ENCODE measurements at places on chromosomes 5 and 9.
A peak's percentile ranks its signal among the peaks of the same experiment; 100 is the strongest.

DNA sequence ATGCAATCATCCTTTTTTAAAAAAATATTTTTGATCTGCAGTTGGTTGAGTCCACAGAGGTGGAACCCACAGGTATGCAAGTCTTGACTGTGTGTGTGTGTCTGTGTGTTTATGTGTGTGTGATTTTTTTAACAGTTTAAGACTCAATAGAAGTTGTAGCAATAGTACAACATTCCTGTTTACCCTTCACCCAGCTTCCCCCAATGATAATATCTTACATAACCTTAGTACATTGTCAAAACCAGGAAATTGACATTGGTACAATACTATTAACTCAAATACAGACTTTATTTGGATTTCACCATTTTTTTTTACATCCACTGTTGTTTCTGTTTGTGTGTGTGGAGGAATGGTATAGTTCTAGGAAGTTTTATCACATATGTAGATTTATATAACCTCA is 81.8 kb downstream of the SV2C start:
- no peak for DNase-seq

- no peak for DNase-seq
These were observed 88.1 kb downstream of the SH3TC2 start for GRCh38 chr5:148974642-148975327.

DNA sequence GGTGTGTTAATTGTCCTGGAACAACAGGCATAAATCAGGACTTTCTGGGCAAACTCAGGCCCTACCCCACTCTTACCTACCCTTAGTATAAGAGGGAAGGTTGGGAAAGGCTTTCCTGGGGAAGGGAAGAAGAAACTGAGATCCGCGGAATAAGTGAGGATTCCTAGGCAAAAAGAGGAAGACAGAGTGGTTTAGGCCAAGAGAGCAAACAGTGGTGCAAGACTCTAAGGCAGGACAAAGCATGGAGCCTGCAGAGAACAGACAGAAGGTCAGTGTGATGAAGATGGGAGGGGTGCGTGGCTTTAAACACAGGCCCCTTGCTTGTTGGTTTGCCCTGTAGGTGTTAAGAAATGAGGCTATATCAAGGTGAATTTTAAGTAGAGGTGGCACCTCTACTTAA is 69.4 kb downstream of the TMC1 start:
- DNase-seq = no peak

DNA sequence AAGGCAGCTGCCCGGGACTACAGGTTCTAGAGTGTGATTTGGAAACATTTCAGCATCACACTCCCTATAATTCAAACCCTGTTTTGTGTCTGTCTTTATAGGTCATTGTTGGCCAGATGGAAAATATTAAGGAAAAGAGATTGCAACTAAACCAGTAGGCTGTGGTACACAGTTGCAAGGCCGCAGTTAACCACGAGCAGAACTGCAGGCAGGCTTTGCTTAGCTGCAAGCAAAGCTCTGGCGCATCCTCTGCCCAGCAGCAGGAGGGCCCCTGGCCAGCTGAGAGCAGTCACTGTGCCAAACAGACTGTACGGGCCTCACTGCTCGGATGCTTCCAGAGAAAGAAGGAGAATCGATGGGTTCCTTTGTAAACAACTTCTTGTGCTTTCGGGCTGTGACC is 204.5 kb downstream of the DENND1A start:
- DNase-seq = no peak

GRCh38 chr5:141478321-141478945 is 2.7 kb downstream of the PCDHGC3 start:
- no peak for DNase-seq

- no peak for DNase-seq
These were observed 27.3 kb upstream of the TGFBI start for GRCh38 chr5:136001466-136001981.

DNA sequence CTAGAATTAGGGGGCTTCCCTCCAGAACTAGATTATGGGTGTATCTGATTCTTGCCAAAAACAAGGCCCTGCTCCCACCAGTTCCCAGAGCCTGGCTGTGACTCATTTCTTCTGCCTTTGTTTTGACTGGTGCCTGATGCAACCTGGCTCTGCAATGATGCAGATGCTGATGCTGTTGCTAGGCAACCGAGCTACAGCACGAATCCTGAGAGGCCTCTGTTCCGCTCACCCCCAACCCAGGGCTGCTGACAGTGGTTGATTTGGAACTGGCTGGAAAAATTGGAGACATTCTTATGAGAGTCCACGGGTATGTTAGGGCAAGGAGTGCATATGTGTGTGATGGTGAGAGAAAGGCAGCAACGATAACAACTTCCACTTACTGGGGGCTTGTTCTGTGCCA is 100.3 kb downstream of the NSG2 start:
- DNase-seq = no peak

- no peak for DNase-seq
These were observed 53.6 kb downstream of the HMHB1 start for GRCh38 chr5:143865426-143866025.

DNA sequence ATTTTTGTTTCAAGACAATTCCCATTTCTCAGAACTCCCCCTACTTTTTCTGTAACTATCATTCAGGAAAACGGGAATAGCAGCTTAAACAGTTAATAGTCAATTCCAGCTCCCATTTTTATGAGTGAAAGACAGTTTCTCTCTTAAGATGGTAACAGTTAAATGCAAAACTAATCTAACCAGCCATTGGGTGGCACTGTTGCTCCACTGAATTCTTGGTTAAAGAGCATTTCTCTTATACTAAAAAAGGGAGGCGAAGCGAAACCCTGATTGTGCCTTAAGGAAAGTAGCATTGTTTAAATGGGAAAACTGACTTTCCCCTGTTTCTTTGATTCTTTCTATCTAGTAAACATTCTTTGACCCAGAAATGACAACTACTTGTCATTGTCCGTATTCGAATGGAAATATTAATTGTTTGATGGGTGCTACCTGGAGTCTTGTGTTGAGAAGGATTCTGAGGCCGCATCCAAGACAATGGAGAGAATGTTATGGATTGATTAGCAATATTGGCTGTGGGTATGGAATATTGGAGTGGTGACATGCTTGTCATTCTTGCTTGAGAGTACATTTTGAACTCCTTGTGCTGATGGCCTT is 507.8 kb downstream of the MAT2B start:
- DNase-seq = peak; percentile 0

DNA sequence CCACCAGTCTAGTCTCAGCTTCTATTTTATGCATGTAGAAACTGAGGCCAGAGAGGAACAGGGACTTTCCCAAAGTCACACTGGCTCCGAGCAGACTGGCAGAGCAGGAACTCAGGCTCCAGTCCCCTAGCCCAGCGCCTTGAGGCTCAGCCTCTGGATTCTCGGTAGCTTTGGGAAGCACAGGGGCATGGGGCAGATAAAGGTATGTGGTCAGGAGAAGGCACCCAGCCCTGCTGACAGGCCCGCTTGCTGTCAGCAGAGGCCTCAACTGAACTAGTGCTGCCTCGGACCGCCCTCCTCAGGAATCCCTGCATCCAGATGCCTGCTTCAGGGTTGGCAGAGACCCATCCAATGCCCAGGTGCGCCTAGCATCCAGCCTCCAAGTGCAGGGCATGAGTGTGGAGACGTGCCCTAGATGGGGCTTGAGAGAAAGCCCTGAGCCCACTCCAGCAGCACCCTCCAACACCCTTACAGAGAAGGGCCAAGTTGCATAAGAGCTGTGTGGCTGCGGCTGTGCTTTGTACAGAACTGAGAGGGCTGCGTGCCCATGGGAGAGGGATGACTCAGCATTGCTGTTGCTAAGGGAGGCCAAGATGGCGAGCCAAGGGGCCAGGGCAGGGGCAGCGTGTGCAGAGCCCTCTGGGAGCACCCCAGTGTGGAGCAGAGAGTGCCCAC is 168.6 kb downstream of the MACROH2A1 start:
- DNase-seq = no peak

- DNase-seq = no peak
These were observed 18.4 kb upstream of the CNTLN start for GRCh38 chr9:17116400-17116837.

DNA sequence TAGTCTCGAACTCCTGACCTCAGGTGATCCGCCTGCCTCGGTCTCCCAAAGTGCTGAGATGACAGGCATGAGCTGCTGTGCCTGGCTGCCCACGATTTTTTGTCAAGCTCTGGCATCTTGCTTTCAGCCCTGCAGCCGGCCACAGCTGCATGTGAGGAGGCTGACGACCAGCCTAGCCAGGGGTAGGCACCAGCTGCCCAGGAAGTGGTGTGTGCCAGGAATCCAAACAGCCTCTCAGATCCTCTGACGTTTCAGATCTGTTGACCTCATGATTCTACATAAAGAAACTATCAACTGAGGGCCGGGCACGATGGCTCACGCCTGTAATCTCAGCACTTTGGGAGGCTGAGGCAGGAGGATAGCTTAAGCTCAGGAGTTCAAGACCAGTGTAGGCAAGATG is 19.0 kb downstream of the DYNC2I2 start:
- no peak for DNase-seq

DNA sequence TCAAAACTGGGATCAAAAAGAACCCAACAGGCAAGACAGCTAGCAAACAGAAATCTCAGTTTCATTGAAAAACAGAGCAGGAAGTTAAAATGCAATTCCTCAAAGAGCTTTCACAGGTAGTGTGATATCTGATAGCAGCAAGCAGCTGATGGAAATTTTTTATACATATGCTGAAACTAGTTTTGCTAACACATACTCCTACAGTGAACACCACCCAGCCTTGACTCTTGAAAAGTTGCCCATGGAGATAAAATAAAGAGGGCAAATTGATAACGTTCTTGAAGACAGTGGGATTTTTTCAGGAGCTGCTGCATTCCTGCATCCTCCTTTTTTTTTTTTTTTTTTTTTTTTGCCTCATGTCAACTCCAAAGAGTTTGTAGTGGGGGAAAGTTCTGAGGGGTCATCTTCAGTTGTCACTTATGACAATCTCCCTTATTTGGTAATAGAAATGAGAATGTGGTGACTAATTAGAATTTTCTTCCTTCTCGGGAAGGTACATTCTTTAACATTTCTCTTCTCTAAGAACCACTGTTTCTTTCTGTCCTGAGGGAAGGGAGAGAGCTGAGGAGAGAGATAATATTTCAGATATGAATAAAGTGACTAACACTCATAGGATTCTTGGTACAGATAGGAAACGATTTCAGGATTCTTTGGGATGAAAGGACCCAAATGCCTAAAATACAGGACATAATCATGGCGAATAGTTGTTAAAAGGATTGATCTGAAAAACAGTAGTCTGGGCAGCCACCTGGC is 24.6 kb downstream of the SH3RF2 start:
- DNase-seq = no peak

DNA sequence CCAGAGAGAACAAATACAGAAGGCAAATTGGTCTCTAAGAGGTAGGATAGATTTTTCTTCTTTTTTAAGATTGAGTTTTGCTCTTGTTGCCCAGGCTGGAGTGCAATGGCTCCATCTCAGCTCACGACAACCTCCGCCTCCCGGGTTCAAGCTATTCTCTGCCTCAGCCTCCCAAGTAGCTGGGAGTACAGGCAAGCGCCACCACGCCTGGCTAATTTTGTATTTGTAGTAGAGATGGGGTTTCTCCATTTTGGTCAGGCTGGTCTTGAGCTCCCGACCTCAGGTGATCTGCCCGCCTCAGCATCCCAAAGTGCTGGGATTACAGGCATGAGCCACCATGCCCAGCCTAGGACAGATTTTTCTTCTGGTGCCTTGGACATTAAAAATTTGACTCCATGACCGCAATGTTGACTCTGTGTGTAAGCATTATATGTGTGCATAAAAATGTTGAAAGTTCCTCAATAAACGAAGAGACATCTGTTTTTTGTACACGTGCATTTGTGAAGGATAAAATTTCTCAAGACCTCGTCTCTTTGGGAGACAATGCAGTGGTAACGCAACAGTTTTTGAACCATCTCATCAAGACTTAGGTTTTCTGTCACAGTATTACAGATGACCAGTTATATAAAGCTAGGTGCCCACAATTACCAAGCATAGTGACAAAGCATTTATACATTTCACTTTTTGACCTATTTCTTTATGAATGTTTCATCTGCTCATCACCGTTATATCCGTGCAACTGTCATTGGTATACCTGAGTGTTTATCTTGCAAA is 17.4 kb downstream of the VCP start:
- no peak for DNase-seq

DNA sequence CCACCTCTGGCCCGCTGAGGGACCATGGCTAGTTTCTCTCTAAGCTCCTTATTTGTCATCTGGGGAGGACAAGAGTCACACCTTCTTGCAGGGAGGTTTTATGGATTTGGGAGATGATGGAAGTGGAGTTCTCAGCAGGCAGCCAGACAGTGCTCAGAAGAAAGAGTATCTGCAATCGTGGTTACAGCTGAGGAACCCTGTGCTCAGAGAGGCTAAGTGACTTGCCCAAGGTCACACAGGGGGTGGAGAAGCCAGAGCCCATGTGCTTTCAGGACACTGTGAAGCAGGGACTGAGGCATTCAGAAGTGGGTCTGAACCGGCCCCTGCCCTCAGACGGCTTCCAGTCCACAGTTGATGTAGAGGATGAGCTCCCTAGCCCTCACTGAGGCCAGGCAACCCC is 10.8 kb downstream of the PRRX2 start:
- DNase-seq = no peak

- peak; percentile 3 for DNase-seq
These were observed 186.0 kb upstream of the KLF4 start for GRCh38 chr9:107675351-107676259.

DNA sequence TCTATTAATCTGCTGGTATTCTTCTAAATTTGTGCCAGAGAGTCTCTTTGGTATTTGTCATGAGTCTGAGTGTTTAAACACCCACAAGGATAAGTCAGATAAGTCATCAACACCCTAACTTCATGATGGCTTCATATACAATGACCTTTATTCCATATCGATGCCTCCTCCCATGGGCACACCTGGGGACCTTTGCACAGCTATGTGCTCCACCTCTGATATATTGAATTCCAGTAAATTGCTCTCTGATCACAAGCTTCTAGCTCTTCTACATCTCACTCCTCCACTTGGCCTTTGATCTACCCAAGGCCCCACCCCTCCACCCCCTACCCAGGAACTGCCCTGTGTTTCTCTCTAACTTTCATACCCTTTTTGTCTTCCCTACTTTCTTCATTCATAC is 102.7 kb upstream of the MIER3 start:
- no peak for DNase-seq

DNA sequence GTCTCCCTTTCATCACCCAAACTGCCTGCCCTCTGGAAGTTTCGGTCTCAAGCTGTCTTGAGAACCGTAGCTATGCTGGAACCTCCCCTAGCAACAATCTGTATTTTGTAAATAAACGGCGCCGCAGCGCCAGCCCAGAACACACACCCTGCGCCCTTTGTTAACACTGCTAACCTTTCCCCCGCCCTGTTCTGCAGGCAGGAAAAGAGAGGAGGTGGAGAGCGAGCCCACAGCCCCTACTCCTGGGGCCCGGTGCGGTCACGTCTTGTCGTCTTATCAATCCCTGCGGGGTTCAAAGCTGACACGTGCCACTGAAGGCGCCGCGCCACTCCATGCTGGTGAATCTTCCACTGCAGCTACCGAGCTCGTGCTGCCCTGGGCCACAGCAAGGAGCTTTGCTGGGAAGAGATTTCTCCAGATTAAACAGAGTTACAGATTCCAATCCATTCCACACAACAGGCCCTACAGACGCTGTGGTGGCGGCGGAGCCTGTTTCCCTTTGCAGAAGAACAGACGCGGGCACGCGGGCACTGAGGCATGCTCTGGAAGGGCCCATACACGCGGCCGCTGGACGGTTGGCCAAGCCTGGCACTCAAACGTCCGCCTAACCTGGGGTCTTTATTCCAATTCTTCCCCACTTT is 25.3 kb downstream of the ZDHHC11B start:
- peak; percentile 77 for DNase-seq

- no peak for DNase-seq
These were observed 254.2 kb upstream of the NR4A3 start for GRCh38 chr9:99567436-99567835.

Data from CD4-positive, alpha-beta T cell treated with Interleukin-1 beta for 1 hour (primary cell).